ENCODE measurements at places on chromosomes 16 and 17.
A peak's percentile ranks its signal among the peaks of the same experiment; 100 is the strongest.

- peak; percentile 98 for DNase-seq
These were observed 19.5 kb downstream of the CD7 start for GRCh38 chr17:82297714-82298537.

GRCh38 chr17:69358688-69359596 is 32.0 kb upstream of the ABCA5 start:
- no peak for DNase-seq

DNA sequence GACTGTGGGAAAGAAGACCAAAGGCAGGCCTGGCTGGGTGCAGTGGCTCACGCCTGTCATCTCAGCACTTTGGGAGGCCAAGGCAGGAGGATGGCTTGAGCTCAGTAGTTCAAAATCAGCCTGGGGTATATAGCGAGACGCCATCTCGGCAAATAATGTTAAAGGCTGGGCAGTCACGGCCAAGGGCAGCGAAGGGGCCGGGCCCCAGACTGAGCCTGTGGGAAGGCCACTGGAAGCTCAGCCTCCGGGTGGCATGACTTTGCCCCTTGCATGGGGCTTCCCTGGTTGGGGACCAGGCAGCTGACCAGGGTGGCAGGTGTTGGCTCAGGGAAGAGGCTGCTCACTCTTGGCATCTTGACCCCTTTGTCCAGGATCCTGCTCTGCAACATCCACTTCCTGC is 14.0 kb upstream of the CD300LD start:
- DNase-seq = no peak

DNA sequence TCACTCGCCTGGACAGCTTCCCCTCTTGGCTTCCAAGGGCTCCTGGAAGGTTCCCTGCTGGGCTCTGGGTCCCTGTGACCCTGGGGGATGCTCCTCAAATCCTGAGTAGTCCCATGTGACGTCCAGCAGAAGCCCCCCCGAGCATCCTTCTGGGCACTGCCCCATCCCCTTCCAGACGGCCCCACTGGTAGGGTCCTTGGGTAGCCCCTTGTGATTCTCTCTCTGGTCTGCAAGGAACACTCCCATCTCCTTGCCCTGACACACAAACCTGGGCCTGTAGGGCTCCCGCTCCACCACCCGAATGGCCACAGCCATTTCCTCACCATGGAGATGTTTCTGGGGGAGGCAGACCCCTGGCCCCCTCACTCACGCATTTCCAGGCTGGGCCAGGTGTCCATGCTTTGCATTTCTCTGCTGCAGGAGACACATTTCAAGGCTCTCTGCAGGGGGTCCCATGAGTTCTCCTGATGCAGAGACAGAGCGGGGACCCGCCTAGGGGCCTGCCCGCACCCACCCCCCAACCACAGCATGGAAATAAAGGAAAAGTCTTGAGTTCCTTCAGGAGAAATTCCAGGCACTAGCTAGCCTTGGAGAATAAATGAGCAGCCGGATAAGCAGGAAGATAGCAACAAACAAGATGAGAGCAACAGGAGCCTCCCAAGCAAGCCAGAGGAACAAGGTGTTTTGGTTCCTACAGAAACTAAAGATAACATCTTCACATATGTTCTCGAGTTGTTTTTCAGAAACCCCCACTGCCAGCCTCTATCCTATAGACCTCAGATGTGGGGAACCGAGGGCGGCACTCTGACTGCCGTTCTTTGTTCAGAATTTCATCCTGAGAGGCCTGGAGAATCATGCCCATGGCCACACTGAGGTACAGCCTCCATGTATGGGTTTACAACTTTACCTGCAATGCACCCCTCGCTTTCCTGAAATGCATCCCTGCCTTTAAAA is 128.8 kb downstream of the MGAT5B start:
- peak; percentile 85 for DNase-seq

GRCh38 chr17:4850246-4850645 is 17.1 kb downstream of the MINK1 start:
- DNase-seq = no peak

DNA sequence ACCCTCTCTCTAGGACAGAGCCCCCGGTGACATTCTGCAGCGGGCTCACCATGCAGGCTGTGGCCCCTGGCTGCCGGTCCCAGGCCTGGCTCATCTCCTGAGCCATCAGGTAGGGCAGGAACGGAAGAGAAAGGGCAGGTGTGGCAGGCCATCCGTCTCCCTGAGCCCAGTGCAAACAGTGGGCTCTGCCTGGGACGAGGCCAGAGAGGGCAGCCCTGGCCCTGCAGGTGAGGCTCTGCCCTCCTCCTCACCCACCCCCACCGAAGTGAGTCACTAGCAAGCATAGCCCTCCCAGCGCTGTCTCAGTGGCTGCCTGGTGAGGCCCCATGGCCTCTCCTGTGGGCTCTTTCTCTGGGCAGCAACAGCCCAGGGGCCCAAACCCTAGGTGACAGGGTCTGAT is 14.5 kb downstream of the OTOP3 start:
- DNase-seq = no peak

DNA sequence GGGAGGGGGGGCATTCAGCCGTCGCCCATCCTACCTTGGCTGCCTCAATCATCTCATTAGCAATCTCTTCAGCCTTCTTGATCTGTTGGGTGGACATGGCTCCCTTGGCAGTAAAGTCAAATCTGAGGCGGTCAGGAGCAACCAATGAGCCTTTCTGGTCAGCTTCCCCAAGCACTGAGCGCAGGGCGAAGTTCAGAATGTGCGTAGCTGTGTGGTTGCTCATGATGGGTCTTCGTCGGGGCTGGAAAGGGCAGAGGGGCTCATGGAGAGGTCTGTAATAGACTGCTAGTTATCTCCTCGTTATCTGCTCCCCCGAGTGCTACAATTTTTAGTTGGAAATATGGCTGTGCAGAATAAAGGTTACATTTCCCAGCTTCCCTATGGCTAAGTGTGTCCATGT is 7.2 kb upstream of the EXOSC6 start:
- no peak for DNase-seq

DNA sequence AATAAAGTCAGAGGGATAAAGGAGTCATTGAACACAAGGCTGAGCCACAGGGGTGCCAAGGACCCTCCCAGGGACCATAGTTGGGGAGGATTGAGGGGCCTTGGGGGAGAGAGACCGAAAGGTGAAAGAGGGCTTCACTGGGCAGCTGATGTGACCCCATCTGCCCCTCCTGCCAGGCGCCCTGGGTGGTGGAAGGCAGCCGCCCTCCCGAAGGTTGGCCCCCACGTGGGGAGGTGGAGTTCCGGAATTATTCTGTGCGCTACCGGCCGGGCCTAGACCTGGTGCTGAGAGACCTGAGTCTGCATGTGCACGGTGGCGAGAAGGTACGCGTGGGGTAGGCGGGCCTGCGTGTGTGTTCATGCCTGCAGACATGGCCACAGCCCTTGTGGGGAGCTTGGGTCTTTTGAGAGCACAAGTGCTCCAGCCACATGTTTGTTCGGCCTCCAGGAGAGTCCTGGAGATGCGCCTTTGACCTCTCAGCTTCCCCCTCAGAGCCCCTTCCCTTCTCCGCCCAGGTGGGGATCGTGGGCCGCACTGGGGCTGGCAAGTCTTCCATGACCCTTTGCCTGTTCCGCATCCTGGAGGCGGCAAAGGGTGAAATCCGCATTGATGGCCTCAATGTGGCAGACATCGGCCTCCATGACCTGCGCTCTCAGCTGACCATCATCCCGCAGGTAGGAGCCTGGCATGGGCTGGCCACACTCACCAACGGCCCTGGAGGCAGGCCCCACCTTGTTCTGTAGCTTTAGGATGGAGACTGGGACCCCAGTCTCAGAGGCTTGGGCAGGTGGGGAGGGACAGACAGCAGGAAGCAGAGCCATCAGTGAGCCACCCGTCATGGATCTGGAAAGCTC is 24.1 kb downstream of the ANKRD40 start:
- DNase-seq = no peak

DNA sequence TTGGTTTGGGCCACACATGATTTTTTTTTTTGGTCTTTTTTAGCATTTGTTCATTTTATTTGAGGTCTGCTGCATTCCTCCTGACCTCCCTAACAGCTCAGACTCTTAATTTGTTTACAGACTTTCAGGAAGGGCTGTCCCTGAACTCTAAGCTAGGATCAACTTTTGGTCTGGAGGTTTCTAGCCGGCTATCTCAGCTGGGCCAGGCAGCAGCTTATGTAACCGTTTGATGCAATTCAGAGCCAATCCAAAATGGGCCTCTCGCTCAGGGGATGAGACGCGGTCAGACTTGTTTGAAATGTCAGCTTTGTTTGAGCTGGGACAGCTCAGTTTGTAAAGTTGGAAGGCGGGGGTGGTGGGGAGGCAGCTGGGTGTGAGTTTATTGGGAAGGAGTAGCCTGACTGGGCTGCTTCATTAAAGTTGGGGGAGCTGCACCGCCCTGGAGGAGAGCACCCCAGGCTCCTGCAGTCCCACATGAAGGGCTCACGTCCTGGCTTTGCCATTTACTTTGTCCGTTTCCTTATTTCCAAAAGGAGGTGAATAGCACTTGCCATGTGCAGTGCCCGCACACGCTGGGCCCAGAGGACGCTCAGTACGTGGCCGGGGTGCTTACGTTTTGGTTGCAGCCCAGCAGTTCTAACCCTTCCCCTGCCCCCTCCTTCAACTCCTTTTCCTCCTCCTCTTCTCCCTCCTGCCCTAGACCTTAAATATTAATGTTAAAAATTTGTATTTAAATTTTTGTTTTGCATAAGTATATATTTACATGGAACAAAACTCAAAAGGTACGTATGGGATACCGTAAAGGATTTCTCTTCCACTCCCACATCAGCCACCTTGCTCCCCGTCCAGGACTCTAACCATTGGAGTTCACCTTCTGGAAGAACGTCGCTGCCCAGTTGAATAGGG is 121.2 kb downstream of the SNX29 start:
- no peak for DNase-seq

DNA sequence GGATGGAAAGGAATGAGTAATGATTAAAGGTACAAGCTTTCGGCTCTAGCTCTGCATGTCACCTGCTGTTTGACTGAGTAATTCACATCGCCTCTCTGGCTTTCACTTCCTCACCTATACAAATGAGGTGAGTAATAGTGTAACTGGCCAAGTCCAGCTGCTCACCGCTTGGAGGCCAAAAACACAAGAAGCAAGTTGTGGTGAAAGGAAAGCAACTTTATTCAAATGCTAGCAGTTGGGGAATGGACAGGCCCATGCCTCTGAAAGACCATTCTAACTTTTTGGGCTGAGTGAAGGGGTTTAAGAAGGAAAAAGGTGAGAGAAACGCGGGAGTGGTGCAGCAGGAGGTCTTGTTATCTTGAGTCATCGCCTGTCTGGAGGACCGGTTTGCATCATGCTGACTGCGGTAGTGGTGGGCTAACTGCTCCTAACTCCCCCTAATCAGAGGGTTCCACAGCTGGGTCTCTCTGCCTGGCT is 45.7 kb upstream of the CSNK2A2 start:
- no peak for DNase-seq

DNA sequence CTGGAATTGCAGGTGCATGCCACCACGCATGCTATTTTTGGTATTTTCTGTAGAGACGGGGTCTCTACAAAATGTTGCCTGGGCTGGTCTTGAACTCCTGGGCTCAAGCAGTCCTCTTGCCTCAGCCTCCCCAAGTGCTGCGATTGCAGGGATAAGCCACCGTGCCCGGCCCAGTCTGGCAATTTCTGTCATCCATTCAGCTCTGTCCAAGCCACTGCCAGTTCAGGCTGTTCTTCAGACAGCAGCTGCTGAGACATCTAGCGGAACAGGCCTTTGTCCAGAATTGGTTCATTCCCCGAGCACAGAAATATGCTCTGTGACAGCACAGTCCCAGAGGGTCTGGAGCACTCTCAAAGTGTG is 5.4 kb downstream of the SLC47A1 start:
- DNase-seq = no peak

- DNase-seq = peak; percentile 60
These were observed 4.7 kb downstream of the CORO1A start for GRCh38 chr16:30187971-30188561.

DNA sequence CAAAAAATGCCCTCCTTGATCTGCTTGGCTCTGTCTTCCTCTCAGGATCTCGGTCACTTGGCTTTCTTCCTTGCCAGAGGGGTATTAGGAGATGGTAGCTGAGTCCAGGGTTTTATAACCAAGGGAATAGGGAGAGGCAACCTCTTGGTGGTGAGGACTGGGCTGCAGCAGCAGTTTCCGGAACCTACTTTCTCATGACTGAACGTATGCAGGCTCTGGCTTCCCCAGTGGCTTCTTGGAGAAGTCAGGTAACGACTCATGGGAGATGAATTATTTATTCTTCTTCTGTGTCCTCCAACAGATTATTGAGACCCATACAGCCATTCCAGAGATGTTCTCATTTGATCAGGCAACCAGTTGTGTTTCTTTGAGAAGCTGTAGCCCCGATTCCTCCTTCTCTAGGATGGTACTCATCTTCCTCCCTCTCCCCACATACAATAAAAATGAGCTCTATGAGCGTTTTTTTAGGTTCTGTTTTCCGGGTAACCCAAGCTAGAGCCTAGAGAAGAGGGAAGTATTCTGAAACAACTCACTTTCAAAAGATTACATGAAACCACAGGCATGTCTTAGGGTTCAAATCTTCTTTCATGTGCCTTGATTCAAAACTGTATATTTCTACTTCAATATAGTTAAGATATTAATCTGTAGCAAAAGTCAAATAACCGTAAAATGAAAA is 22.3 kb upstream of the DHX40 start:
- DNase-seq = no peak

GRCh38 chr17:2453325-2453724 is 52.5 kb upstream of the MNT start:
- no peak for DNase-seq

DNA sequence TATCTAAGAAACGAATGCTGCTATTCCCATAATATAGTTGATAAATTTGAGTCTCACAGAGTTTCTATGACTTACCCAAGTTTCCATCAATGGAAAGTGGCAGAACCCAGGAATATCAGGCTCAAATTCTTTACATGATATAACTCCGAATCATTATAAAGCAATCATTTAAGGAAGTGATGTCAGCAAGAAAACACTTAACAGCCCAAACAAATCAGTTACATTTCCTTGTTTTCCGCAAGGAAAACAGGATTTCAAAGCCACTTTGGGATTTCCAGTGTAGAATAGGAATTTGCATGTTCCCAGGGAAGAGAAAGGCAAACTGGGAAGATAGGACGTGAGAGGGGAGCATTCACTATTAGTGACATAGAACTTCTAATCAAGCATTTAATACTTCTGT is 311.4 kb upstream of the GOT2 start:
- no peak for DNase-seq

DNA sequence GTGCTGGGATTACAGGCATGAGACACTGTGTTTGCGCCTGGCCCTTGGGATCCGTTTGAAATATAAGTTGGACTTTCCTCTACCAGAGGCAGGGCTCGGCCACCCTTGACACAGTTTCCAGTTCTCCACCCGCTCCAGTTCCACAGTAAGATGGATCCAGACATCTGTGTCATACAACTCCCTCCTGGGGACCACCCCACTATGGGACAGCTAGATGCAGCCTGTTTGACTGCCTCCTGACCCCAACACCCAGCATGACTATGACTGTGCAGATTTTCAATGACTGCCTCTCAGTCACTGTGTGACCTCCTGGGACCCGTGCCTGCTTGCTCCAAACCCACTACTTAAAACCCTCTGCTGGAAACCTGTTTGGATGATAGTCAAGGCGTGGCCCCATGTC is 166.7 kb downstream of the IRF8 start:
- DNase-seq = no peak

GRCh38 chr16:16908077-16908476 is 529.1 kb downstream of the NPIPA7 start:
- DNase-seq = no peak

- DNase-seq = no peak
These were observed 120.1 kb downstream of the NTN1 start for GRCh38 chr17:9141425-9141753.
